Osteocyte (in vitro differentiated cells): ENCODE measurements at places on chromosomes 1 and 21. TPM values are rescaled to one million over a fixed set of nuclear protein-coding genes. Genes with fewer than 3 reads are reported as not detected.

Gene LRRIQ3
- total RNA-seq, result 0.16 and 0.86 TPM in 2 replicates

Gene FAM43B
- 0.37 and 0.43 TPM in 2 replicates for total RNA-seq

Gene WNT3A
- total RNA-seq, result not detected in 2 replicates

Gene CLCA4
- not detected in 2 replicates for total RNA-seq

GRCh38 chr1:62176597-62177312, 17.9 kb upstream of the L1TD1 start:
- DNase-seq, result no peak

DNA sequence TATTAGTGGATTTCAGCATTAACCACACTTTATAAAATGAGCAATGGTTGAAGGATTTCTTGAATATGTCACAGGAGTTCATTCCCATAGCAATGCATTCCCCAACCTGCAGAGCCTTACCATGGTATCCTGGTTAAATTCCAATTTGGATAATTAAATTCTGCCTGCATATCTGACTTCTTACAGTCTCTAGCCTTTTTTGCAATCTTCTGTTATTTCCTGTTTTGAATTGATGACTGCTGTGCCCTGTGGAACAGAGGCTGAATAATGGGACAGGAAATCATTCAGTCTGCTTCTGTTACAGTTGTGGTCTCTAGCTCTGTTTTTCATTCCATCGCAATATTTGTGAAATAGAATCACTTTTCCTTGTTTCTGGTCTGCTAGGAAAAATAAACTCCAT, 1823.9 kb downstream of the PLA2G4A start:
- no peak for DNase-seq

- DNase-seq, result no peak
Observed at GRCh38 chr1:239233626-239234025, 152.7 kb upstream of the CHRM3 start.

- DNase-seq, result no peak
Observed at GRCh38 chr1:228172591-228173527, 7.3 kb downstream of the IBA57 start.

DNA sequence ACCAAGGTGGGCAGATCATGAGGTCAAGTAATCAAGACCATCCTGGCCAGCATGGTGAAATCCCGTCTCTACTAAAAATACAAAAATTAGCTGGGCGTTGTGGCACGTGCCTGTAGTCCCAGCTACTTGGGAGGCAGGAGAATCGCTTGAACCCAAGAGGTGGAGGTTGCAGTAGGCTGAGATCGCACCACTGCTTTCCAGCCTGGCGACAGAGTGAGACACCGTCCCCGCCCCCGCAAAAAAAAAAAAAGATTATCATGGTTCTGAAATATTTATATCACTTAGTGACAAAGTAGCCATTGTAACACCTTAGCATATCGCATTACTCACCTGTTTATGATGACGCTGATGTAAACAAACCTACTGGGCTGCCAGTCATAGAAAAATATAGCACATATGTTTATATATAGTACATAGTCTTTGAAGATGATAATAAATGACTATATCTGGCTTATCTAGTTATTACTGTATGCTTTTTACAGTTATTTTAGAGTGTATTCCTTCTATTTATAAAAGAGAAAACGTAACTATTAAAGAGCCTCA, 160.2 kb downstream of the NCAM2 start:
- no peak for DNase-seq

DNA sequence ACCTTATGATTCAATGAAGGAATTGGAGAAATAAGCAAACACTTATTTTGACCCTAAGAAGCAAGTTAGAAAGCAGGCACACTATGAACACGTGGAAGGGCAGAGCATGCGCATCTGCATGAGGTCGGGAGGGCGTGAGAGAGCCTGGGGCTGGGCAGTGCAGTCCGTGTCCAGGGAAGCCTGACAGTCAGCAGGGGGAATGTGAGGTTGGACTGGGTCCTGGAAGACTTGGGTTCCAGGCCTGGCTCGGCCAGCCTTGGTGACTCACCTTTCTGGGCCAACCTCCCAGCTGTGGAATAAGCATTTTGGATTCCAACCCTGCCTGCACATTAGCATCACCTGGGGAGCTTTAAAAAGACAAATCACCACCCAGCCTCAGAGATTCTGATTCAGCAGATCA, 26.6 kb upstream of the LMX1A start:
- no peak for DNase-seq

- peak; percentile 77 for DNase-seq
Observed at GRCh38 chr1:43868741-43869067, 64.9 kb upstream of the ARTN start.

GRCh38 chr1:30786264-30786991, 28.9 kb upstream of the LAPTM5 start:
- DNase-seq, result no peak

DNA sequence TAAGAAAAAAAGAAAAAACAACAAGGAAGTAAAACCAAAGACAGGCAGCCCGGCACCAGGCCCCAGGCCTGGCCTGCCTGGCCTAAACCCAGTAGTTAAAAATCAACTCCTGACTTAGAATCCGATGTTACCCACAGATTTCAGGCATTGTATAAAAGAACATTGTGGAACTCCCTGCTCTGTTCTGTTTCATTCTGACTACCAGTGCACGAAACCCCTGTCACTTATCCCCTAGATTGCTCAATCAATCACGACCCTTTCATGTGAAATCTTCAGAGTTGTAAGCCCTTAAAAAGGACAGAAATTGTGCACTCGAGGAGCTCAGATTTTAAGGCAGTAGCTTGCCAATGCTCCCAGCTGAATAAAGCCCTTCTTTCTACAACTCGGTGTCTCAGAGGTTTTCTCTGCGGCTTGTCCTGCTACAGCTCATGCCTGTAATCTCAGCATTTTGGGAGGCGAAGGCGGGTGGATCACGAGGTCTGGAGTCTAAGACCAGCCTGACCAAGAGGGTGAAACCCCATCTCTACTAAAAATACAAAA, 15.6 kb upstream of the MYOCOS start:
- no peak for DNase-seq

DNA sequence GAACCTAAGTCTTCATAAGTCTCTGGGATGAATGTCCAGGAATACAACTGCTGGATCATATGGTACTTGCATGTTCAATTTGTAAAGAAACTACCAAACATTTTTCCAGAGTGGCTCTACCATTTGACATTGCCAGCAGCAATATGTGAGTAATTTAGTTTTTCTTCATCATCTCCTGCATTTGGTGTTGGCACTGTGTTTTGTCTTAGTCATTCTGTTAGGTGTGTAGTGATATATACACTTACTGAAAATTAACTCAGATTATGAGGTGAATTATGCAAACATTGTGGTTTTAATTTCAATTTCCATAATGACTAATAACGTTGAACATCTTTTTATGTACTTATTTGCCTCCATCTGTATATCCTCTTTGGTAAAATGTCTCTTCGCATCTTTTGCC, 138.7 kb downstream of the LRRC40 start:
- no peak for DNase-seq

GRCh38 chr1:48916130-48917069, 139.7 kb upstream of the BEND5 start:
- DNase-seq, result no peak

GRCh38 chr1:51192213-51192843, 43.7 kb upstream of the RNF11 start:
- no peak for DNase-seq

DNA sequence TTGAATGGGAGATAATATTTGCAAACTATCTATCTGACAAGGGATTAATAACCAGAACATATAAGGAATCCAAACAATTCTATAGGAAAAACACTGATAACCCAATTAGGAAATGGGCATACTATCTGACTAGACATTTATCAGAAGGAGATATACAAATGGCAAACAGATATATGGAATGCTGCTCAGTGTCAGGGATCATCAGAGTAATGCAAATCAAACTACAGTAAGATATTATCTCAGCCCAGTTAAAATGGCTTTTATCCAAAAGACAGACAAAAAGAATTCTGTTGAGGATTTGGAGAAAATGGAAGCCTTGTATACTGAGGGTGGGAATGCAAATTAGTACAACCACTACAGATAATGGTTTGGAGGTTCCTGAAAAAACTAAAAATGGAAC, 758.0 kb upstream of the B3GALT2 start:
- no peak for DNase-seq

- DNase-seq, result no peak
Observed at GRCh38 chr1:85058786-85059185, 10.5 kb upstream of the MCOLN3 start.
